Panc1 (cell line): ENCODE measurements at places on chromosomes 5 and 9.

DNA sequence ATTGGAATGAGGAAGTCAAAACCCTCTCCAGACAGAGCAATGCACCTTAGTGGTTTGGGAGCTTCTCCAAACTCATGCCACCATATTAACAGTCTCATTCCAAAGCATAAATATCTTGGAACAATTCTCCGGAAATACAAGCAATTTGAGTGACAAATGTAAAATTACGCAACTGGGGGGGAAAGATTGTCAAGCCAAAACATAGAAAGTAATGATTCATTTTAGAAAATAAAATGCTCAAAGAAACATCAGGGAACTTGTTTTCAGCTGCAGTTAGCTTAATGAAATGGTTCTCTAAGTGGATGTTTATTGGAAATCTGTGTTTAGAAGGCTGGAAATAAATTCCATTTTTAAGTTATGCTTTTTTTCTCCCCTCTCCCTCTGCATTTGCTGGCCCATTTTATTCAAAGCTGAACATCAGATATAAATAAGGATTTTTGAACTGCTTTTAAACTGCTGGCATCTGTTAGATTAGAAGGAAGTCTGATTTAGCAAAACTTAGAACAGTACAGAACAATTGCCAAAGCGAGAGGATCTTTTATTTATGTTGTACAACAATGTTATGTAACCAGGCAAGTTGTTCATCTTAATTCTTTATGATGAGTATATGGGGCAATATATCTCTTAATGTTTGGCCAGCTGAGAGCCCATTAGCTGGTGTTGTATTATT lies 551.9 kb downstream of the PRELID2 start:
- no peak for DNase-seq

- no peak for DNase-seq
Observed at GRCh38 chr5:101675510-101676219, 620.4 kb downstream of the SLCO4C1 start.

- DNase-seq = peak; percentile 63
Observed at GRCh38 chr9:36728651-36729520, 156.2 kb downstream of the MELK start.

GRCh38 chr5:94810281-94810680 lies 191.8 kb downstream of the SLF1 start:
- DNase-seq = no peak

DNA sequence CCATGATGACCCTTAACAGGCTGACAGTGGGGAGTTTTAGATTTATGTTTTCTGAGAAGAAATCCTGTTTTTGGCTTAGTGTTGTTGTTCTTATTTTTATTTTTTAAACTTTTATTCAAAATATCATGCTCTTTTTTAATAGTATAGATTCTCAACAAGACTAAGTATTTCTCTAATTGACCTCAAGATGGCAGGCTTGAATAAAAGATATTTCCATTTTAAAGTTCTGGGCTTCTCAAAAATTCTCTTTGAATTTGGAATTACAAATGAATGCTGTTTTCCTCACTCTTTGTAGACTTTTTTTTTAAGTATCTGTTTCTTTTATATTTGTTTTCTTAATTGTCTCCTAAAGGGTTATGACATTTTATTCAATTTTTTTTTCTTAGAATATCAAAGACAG lies 50.0 kb upstream of the SH3GL2 start:
- DNase-seq = no peak

GRCh38 chr9:130244548-130245165 lies 20.9 kb upstream of the HMCN2 start:
- DNase-seq = no peak

DNA sequence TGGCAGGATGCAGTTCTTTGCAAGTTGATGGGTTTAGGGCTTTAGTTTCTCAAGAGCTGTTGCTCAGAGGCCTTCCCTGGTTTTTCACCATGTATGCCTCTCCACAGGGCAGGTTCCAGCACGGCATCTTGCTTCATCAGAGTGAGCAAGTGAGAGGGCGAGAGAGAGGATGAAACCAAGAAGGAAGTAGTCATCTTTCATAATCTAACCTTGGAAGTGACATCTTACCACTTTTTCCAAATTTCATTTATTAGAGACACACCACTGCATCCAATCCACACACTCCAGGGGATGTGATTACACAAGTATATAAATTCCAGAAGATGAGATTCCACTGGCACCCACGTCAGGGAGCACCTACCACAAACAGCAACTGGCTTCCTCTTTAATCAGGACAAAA lies 294.4 kb downstream of the MARCHF11 start:
- no peak for DNase-seq

DNA sequence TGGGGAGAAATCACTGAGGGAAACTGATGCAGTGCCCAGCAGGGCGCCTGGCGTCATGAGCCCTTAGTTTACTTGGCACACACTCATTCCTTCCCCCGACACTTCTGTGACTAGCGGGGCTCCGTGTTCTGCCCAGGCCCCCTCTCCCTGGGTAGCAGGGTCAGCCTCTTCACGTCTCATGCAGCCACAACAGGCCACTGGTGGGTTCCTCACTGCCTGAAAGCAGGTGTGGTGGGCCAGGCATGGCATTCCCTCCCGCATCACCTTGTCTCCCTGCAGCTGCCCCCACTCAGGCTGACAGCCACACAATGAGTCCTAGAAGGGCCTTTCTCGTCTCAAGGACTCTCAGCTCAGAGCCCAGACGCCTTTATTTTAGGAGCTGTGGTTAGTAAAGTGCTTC lies 51.1 kb upstream of the CPLX2 start:
- no peak for DNase-seq

GRCh38 chr9:126490214-126490631 lies 123.5 kb upstream of the LMX1B start:
- DNase-seq = no peak

DNA sequence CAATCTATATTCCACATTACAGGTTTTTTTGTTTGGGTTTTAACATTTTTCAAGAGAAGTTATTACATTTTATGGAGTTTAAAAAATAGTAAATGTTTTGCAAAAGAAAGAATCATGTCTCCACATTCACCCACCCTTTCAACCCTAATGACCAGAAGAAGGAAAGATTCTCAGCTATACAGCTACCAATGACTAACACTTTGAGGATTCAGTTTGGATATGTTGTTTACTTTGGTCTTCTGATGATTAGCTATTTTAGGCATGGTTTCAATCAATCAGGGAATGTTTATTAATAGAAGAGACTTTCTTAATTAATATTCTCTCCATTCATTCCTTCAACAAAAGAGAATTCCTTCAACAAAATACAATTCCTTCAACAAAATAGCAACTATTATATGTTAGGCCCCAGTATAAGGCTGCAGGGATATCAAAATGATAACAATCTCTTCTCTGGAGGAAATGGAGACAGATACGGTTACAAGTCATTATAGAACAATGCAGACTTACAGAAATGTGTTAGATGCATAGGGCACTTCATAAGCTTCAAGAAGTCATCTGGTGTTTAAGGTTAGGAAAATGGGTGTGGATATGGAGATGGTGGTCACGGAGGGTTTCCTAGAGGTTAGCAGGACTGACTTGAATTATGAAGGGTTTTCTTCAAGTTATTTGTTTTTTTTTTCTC lies 9.3 kb upstream of the NR3C1 start:
- no peak for DNase-seq

- no peak for DNase-seq
Observed at GRCh38 chr5:175821790-175822211, 49.6 kb upstream of the CPLX2 start.

GRCh38 chr9:13013991-13014883 lies 239.4 kb downstream of the LURAP1L start:
- no peak for DNase-seq

DNA sequence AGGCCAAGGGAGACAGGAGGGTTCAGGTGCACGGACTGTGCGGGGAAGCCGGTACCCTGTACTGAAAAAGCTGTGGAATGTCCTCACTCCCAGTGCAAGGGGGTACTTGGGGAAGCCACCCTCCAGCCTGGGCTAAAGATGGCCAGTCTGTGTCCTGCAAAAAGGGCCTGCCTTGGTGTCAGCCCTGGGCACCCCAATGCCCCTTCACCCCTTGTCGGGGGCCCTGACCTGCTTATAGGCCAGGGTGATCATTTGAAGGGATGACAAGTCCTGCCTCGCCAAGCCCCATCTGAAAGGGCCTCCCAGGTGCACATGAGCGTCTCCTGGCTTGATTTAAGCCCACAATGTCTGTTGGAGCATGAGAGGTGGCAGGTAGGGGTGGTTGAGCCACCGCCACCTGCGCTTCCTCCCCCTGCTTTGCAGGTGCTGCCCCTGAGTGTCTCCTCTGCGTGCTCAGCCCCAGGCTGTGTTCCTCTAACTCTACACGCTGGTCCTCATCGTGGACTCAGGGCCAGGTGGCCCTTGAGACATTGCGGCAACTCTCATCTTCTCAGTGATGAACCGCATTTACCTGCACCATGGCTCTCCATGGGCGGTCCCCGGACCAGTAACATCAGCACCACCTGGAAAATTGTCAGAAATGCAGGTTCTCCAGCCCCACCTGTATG lies 97.0 kb downstream of the ANKRD33B start:
- no peak for DNase-seq

DNA sequence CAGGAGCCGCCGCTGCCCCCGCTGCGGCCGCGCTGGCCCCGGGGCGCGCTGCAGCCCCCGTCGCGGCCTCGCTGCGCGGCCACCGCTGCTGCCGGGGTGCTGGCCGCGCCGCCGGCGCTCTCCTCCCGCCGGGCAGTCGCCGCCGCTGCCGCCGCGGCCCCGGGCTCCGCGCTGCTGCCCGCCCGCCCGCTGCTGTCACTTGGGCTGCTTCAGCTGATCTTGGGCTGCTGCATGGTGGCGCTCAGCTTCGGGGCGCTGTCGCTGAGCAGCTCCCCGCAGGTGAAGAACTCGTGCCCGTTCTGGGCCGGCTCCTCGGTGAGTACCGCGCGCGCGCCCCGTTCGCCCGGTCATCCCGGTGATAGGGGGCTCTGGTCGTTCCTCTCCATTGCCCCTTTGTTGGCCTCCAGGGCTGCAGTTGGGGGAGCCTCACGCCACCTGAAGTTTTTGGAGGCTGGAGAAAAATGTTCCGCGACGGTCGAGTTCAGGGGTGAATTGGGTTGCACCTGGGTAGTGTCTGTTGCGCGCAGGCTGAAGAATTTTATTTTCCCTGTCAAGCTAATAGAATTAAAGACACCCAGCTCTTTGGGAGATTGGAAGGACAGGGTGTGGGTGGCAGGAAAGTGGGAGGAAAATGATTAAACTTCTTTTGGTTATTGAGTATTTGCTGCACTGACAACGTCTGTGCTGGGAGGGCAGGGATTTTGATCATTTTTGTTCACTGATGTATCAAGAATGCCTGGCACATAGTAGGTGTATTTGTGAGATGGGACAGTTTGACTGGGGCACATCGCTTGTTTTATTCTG lies 596 bp downstream of the ENTREP1 start:
- no peak for DNase-seq

DNA sequence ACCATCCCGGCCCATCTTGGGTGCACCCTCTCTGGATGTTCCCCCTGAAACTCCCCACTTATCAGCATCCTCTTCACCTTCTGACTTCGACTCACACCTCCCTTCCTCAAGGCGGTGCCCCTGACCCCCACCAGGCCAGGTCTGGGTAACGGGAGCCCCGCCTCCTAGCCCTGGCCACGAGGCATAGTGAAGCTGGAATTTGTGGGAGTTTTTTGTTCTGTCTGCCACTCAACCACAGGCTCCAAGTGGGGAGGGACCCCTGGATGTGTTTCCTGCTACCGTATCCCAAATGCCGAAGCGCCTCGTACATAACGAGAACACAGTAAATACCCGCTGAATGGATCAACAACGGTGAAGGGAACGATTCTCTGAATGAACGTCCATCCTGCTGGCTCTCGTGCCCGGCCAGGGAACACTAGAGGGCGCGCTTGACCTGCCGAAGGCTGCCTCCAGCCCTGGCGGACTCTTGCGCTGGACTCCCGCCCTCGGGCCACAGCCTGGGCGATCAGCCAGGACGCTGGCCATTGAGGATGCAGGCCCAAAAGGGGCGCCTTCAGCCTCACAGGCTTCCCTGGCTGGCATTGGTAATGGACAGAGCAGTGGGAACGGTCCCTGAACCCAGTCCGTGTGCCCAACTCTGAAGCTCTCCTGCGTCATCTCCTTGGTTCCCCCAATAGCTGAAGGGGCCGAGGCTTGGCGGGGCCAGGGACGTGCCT lies 47.3 kb upstream of the PHYKPL start:
- peak; percentile 41 for DNase-seq

DNA sequence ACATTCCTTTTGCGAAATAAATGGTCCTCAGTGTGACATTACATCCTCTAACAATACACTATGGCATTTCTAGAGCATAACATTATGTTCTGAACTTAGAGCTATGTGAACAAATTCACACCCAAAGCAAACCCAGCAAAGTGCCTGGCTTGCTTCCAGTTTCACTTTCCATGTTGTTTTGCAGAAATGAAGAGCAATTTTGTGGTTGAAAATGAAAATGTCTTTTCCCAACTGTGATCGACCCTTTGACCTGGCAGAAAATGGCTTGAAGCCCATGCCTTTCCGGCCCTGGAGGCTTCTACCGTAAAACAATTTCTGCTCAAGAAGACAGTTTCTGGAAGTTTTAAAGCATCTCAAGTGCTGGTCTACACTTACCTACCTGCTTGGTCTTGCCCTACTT lies 344.7 kb upstream of the RGMB start:
- no peak for DNase-seq

GRCh38 chr5:159826351-159827214 lies 89.7 kb upstream of the ADRA1B start:
- peak; percentile 75 for DNase-seq

DNA sequence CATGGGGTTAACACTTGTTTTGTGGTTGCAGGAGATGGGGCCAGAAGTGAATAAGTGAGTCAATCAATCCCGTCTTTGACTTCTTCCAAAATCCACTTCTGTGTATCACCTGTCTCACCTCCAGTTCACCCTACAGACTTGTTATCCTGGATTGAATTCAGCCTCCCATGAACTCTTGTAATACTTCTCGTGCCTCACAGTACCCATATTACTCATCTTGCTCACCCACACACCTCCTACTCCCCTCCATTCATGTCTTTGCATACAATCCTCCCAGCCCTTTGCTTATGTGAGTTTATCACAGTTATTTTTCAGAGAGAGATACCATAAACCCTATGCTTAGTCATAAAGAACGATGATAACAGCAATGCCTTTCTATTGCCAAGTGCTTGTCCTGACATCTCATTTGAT lies 52.9 kb upstream of the PAPPA start:
- no peak for DNase-seq

DNA sequence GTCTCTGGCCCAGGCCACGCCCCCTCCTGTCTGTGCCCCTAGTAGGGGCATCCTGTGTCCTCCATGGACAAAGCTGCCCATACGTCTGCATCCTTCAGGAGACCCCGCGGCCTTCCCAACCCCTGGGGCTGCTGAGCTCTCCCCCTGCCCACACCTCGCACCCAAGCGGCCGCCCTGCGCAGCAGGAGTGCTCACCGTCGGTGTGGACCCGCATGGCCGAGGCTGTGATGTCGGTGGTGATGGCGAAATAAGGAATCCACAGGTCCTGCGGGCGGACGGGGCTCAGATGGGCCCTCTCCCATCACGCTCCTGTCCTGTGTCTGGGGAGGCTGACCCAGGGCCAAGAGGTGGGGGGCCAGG lies 4.8 kb upstream of the NSMF start:
- DNase-seq = no peak

DNA sequence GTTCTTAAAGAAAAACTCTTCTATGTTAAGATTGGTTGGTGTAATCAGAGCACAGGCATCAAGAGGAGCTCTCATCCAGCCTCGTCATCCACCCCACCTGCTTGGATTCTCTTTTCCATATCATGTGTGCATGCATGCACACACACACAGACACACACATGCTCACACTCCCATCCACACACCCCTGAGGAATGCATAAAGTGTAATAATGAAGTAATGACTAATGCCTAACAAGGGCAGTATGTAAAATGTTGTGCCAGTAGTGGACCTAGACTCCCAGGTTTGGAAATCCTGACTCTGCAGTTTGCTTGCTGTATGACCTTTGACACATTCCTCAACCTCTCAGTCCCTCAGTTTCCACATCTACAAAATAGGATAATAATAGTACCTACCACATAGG lies 280.0 kb upstream of the ANKRD55 start:
- no peak for DNase-seq
